Cerebellar nuclear complex (tissue), 1 donor: ENCODE measurements at places on chromosomes 13 and 19.
A peak's percentile ranks its signal among the peaks of the same experiment; 100 is the strongest.

DNA sequence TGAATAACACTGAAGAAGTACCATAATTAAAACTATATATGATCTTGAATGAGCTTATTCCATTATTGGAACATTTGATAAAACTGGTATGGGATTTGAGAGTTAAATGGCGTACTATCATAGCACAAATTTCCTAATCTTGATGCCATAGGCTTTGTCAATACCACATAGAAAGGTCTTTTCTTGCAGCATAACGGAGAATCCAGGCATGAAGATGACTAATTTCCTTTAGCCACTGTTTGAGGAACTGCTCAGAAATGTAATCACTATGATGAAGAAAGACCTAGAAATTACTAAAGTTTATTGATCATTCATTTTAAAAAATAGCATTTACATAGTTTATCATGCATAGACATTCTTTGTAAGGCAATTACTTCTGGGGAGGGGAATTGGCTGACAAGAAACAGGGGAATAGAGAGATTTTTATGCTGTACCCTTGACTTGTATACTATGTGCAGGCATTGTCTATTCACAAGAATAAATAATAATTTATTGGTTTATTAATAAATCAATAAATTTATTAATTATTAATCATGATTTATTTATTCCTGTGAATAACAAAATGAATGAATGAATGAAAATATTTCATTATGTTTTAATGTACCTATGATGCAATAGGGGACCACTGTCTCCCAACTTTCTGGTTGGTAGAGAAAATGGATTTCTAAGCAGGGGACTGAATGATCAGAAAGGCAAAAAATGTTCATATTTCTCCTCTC is 2676.6 kb downstream of the PCDH9 start:
- no peak for DNase-seq

DNA sequence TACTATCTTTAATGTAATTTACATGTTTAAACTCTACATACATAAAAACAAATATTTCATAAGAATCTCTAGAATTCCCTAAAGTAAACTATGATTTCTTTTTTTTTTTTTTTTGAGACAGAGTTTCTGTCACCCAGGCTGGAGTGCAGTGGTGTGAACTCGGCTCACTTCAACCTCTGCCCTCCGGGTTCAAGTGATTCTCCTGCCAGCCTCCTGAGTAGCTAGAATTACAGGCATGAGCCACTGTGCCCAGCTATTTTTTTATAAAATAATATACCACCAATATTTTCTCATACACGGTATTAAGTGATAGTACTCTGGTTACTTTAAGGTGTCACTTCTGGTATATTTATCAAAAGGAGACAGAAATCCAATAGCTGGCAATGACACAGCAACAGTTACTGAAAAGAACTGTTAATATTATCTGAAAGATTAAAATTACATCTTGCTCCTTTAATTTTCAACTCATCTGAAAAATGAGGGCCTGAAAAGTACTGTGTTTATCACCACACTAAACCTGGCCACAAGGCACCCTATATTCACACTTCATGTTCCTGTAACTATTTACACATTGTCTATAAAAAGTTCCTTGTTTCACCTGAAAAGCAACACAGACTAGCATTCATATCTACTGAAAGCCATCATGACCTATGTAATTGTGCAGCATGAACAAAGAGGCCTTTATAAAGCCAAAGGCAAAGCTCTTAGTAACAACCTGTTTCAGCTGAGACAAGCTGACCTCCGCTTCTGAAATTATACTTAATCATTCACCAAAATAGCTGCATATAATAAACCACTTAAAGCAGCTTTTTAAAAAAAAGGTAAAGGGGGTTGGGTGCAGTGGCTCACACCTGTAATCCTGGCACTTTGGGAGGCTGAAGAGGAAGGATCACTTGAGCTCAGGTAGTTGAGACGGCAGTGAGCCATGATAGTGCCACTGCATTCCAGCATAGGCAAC is 106.1 kb downstream of the SLC25A15 start:
- no peak for DNase-seq

DNA sequence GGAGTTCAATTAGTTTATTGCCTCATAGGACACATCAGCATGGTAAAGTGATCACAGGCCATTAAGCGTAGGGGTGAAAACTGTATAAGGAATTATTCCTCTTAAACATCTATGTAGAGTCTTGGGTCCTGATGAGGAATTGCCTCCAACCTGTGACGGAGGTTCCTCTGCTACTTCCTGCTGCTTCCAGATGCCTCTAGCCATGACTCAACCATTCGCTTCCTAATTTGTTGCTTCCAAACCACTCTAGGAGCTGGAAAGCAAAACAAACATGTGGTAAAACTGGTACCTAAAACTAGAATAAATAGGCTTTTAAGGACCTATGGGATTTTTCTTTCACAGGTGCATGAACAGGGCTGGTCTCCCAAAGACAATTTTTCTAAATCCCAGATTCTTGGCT is 253.8 kb downstream of the KLF12 start:
- DNase-seq, result no peak

- no peak for DNase-seq
These were observed 199.6 kb downstream of the KLF5 start for GRCh38 chr13:73258406-73258805.

DNA sequence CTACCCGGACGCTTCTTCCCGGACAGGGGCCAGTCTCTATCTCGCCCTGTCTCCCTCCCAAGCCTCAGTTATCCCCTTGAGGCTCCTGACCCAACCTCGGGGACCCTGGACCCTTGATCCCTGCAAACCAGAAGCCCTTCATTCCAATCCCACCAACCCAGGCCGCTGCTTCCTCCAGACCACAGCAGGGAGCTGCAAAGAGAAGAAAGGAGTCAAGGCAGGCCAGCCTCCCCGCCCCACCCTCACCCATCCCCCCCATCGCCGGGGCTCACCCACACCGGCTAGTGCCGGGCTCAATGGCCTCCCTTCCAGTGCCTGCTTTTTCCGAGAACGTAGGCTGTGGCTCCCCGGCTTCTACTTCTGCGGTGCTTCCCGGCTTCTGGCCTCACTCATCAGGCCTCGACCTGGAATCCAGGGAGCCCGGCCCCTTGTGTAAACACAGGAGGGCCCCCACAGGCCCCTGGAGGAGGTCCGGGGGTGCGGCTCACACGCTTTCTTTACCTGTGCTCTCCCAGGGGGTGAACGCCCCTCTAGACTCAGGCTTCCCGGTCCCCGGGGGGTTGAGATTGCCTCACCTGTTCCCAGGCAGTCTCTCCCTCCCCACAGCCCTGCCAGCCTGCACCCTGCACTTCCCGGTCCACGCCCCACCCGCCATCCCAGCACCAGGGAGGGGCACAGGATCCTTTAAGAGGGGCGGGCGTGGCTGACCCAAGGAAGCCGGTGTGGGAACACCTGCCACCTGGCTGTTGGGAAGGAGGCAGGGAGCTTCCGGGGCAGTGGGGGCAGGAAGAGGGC is at the start of gene FAM83E:
Gene FAM83E, minus strand, starts transcription at position 641 of the 795 bp plus-strand sequence. CDS start 1,704 bp downstream, outside the sequence.
- no peak for DNase-seq

- no peak for DNase-seq
These were observed 18.2 kb upstream of the ZNF543 start for GRCh38 chr19:57302020-57302465.

GRCh38 chr19:33921165-33921564 is 124.5 kb downstream of the KCTD15 start:
- DNase-seq, result no peak

DNA sequence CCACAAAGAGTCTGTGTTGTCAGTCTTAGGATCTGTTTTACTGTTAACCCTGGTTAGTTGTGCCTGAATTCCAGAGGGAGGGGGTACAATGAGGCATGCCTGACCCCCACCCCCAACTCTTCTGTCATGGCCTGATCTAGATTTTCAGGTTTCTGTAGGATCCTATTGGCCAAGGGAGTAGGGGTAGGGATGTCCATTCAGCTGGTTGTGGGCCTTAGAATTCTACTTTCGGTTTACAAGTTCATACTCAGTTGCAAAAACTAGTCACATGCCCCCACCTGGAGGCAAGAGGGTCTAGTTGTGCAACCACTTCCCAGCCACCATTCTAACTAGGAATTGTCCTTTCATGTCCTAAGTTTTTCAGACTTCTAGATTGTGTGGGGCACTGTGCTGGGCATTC is 94.3 kb upstream of the MBNL2 start:
- no peak for DNase-seq

GRCh38 chr13:93108111-93108601 is 118.5 kb upstream of the GPC6 start:
- DNase-seq, result no peak

DNA sequence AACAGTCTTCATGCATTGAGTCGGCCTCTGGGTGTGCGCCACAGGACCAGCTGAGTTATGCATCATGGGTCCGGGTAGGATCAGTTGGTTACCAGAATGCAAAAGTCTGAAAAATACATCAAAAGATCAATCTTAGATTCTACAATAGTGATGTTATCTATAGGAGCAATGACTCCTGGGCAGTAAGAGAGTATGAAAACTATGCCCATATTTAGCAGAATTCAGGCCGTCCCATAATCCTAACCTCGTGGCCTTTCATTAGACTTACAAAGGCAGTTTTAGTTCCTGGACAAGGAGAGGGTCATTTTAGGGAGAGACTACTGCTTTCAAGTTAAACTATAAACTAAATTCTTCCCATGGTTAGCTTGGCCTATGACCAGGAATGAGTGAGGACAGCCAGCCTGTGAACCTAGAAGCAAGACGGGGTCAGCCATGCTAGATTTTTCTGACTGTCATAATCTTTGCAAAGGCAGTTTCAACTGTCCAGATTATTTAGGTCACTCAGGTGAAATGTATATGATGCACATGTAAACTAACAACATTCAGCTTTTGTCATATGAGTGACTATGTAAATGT is 11.8 kb upstream of the CDADC1 start:
- no peak for DNase-seq

DNA sequence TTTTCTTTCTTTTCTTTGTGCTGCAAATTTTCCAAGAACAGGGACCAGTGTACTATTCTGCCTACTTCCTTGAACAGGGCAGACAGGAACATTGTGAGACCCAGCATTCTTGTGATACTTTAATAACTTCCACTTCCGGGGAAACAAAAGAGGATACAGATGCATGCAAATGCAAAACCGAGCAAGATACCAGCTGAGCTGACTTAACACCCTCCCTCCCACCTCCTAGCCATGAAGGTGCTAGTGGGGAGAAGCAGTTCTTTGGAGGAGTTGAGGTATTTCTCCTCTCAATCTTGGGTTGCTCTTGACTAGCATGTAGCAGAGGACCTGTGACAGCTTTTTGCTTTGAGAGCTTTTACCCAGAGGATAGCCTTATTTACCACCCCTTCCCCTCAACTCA is 111.2 kb downstream of the KLF5 start:
- DNase-seq, result no peak

- no peak for DNase-seq
These were observed 41.5 kb downstream of the ZNF682 start for GRCh38 chr19:19997656-19998268.

DNA sequence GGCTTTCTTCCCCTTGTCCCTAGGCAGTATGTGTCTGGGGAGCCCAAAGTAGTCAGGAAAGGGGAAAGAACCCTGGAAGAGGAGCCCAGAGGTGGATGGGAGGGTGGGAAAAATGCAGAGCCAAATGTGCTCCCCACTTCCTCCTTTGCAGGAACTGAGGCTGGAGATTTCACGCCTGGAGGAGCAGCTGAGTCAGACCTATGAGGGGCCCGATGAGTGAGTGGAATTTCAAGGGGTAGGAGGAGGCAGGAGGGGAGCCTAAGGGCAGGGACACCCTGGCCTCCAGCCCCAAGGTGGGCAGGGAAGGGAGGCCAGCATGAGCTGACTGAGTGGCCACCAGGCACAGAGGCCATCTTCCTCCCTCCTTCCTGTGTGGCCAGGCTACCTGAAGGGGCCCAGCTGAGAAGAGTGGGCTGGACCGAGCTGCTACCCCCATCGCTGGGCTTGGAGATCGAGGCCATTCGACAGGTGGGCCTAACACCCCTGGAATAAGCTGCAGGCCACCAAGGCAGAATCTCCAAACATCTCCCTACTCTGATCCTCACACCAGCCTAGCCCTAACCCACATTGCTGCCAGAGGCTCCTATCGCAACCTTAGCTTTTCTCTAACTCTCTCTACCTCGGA is 14.3 kb downstream of the PTH2 start:
- DNase-seq, result no peak

DNA sequence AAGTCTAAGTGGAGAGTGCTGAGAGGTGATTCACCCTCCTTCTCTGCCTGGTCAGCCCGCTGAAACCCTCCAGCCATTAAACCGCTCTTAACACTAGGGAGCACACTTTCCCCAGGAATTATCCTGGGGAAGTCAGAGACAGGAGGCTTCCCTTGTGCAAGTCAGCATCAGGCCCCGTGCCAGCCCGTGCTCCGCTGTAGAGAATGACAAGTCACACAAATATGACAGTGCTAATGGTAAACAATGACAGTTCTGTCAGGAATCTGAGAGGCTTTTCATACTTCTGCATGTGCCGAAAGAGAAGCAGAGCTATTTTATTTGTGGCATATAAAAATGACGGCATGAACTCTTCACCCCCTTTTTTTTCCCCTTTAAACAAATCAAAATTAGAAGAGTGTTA is 816.9 kb upstream of the SLC10A2 start:
- DNase-seq, result no peak

GRCh38 chr19:7920519-7921301 is 572 bp downstream of the SNAPC2 start:
- peak; percentile 78 for DNase-seq

DNA sequence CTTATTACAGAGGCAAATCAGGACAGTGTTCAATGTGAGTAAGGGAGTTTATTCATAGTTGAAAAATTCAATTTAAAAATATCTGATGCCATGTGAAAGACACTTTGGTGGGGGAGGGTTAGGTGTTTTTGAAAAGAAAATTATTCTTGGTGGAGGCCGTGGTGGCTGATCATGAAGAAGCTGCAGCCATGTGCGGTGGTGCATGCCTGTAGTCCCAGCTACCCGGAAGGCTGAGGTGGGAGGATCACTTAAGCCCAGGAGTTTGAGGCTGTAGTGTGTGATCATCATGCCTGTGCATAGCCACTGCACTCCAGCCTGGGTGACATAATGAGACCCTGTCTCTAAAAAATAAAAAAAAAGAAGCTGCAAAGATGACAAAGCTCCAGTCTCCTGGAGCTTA is 28.6 kb downstream of the WDFY2 start:
- DNase-seq, result no peak

- DNase-seq, result peak; percentile 26
These were observed 222.4 kb downstream of the NBEA start for GRCh38 chr13:35164324-35164932.

GRCh38 chr19:11187441-11187840 is 9.9 kb downstream of the KANK2 start:
- DNase-seq, result no peak

DNA sequence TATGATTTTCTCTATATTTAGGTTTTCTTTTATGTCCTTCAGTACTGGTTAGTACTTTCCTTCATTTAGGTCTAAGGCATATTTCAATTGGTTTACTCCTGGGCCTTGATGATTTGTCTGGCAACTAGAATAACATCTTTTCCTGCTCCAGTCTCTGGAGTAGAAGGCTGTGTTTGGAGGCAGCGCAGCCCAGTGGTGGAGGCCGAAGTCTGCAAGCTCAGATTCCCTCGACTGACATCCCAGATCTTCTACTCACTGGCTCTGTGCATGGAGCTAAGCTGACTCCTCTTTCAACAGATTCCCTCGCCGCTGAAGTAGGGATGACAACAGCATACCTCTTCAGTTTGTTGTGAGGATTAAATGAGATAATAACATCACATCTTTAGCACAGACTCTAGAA is 141.0 kb downstream of the RAP2A start:
- no peak for DNase-seq
